ENCODE measurements at places on chromosomes 2 and 18. TPM values are rescaled to one million over a fixed set of nuclear protein-coding genes. Genes with fewer than 3 reads are reported as not detected.

GRCh38 chr2:36582538-36582937 lies 15.4 kb downstream of the FEZ2 start:
- H3K36me3 ChIP-seq: peaks cover 38% of the 10 kb centered on the region
- H3K4me3 ChIP-seq: no peak overlapping the region
- no peak overlapping the region for H3K27ac ChIP-seq
- no peaks in the 10 kb centered on the region for H3K4me1 ChIP-seq
- DNase-seq: no peak
- no peaks in the 10 kb centered on the region for H3K27me3 ChIP-seq

DNA sequence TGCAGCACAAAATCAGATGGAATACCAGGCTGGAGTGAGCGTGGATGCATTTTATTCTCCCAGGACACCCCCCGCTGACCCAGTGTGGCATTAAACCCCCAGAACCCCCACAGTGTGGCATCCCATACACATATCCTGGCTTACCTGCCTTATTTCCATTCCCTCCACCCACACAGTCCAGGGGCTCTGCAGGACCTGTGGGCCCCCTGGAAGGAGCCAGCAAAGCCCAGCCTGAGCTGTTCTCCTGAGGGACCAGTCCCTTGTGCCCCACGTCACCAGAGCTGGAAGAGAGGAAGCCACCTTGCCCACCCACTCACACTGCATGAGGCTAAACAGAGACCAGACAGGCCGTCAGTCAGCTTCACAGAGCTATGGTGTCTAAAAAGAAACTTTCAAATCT lies 20.1 kb downstream of the ST8SIA5 start:
- H3K36me3 ChIP-seq: no peaks in the 10 kb centered on the region
- H3K27ac ChIP-seq: no peak overlapping the region
- H3K4me3 ChIP-seq: no peak overlapping the region
- DNase-seq: no peak

The FAM228B gene
- 15.6 TPM for total RNA-seq

GRCh38 chr2:11746376-11746806 lies at the start of gene LPIN1:
Gene LPIN1, plus strand, starts transcription at chr2:11746632. Its CDS starts 18,910 bp downstream, at chr2:11765542.
- peak; percentile 92 for DNase-seq
- H3K4me1 ChIP-seq: peaks cover 73% of the 10 kb centered on the region
- H3K4me3 ChIP-seq: peak within 1 kb of the TSS; percentile 87
- peak within 1 kb of the TSS; percentile 94 for H3K27ac ChIP-seq

GRCh38 chr2:230694241-230694640 lies 18.4 kb upstream of the CAB39 start:
- peaks cover 10% of the 10 kb centered on the region for H3K4me1 ChIP-seq
- no peak overlapping the region for H3K27ac ChIP-seq
- H3K36me3 ChIP-seq: no peaks in the 10 kb centered on the region
- no peak for DNase-seq

The CSRNP3 gene
- 1.3 TPM for total RNA-seq

GRCh38 chr2:219916726-219917440 lies 289.5 kb downstream of the SLC4A3 start:
- no peak for DNase-seq
- no peaks in the 10 kb centered on the region for H3K36me3 ChIP-seq
- no peak overlapping the region for H3K27ac ChIP-seq
- H3K4me1 ChIP-seq: no peaks in the 10 kb centered on the region
- no peak overlapping the region for H3K4me3 ChIP-seq
- H3K27me3 ChIP-seq: no peaks in the 10 kb centered on the region

The SLC11A1 gene
- total RNA-seq: 22.1 TPM

The C1QL2 gene
- total RNA-seq: not detected

- no peak overlapping the region for H3K27ac ChIP-seq
- H3K4me1 ChIP-seq: no peaks in the 10 kb centered on the region
Observed at GRCh38 chr2:32591669-32592463, 36.0 kb upstream of the TTC27 start.

DNA sequence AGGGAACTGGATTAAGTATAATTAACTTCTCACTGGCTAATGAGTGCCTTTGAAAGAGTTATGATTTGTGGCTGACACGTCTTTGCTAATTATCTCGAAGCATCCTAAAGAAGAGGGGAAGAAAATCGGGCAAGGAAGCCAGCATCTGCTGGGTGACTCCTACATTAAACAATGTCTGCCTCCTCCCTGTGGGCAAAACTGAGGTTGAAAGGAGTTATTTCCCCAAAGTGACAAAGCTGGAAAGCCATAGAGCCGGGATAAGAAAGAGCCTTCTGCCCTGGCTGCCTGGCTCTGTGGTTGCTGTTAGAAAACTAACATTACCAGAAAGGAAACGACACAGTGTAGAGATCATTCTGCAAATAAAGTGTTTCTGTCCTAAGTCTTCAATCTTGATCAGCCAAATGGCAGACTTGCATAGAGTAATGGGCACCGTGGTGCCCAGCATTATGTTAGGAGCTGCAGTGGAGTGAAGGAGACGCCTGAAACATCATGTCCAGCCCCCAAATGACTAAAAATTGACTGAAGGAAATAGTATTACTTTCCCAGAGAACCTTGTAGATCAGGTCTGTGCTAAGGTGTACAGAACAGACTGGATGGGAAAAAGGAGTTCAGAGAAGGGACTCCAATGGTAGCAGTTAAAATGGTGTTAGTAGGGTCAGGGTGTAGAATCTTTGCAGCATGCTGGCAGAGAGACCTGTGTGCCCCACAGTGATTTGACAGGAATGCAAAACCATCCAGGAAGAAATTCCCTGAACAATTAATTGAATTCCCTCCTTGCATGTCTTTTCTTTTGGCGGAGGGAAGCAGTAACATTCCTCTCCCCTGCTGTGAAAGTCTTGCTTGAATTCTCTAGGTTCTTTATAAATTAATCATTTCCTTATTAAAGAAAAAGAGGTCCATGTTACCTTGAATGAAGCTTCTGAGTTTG lies 44.4 kb downstream of the ALPK2 start:
- H3K4me3 ChIP-seq: no peak overlapping the region
- H3K4me1 ChIP-seq: peaks cover 12% of the 10 kb centered on the region
- H3K36me3 ChIP-seq: no peaks in the 10 kb centered on the region
- DNase-seq: no peak

- H3K4me3 ChIP-seq: no peak overlapping the region
- no peaks in the 10 kb centered on the region for H3K36me3 ChIP-seq
- no peaks in the 10 kb centered on the region for H3K27me3 ChIP-seq
Observed at GRCh38 chr2:144835634-144836350, 315.9 kb upstream of the ZEB2 start.

- H3K4me3 ChIP-seq: no peak overlapping the region
- no peaks in the 10 kb centered on the region for H3K36me3 ChIP-seq
- no peaks in the 10 kb centered on the region for H3K4me1 ChIP-seq
Observed at GRCh38 chr2:21740484-21740883, 616.7 kb downstream of the TDRD15 start.

- DNase-seq: peak; percentile 82
- no peaks in the 10 kb centered on the region for H3K27me3 ChIP-seq
- no peak overlapping the region for H3K27ac ChIP-seq
- H3K4me1 ChIP-seq: no peaks in the 10 kb centered on the region
- H3K36me3 ChIP-seq: peaks cover 14% of the 10 kb centered on the region
Observed at GRCh38 chr2:53755121-53755520, 12.5 kb upstream of the CHAC2 start.

DNA sequence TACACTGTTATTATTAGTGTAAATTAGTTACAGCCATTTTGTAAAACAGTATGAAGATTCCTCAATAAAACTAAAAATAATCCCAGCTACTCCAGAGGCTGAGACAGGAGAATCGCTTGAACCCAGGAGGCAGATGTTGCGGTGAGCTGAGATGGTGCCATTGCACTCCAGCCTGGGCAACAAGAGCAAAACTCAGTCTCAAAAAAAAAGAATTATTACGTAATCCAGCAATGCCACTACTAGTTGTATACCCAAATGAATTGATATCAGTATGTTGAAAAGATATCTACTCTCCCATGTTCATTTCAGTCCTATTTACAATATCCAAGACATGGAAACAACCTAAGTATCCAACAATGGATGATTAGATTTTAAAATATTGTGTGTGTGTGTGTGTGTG lies 313.6 kb downstream of the EPHA4 start:
- no peak overlapping the region for H3K4me3 ChIP-seq
- no peaks in the 10 kb centered on the region for H3K27me3 ChIP-seq

GRCh38 chr2:235001237-235002133 lies 49.7 kb downstream of the SH3BP4 start:
- DNase-seq: no peak
- H3K27ac ChIP-seq: peak overlapping the region; percentile 7
- H3K4me1 ChIP-seq: peaks cover 53% of the 10 kb centered on the region
- no peaks in the 10 kb centered on the region for H3K27me3 ChIP-seq

DNA sequence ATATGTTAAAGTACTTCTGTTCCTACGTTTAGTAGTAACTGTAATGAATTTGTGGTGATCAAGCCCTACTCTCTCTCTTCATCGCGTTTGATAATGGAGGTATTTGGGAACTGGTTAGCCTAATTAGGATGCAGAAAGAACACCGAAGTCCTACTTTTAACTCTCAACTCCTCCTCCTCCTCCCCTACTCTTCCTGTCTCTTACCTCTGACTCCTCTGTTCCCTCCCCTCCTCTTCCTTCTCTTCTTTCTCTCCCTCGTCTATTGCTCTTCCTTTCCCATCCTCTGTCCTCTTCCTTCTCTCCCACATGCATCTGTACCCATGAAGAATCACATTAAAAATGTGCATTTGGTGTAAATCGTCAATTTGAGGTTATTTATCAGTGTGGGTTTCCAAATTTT lies 57.8 kb downstream of the RMDN2 start:
- no peaks in the 10 kb centered on the region for H3K36me3 ChIP-seq
- no peaks in the 10 kb centered on the region for H3K4me1 ChIP-seq
- no peak for DNase-seq
- H3K27ac ChIP-seq: no peak overlapping the region
- H3K4me3 ChIP-seq: no peak overlapping the region

DNA sequence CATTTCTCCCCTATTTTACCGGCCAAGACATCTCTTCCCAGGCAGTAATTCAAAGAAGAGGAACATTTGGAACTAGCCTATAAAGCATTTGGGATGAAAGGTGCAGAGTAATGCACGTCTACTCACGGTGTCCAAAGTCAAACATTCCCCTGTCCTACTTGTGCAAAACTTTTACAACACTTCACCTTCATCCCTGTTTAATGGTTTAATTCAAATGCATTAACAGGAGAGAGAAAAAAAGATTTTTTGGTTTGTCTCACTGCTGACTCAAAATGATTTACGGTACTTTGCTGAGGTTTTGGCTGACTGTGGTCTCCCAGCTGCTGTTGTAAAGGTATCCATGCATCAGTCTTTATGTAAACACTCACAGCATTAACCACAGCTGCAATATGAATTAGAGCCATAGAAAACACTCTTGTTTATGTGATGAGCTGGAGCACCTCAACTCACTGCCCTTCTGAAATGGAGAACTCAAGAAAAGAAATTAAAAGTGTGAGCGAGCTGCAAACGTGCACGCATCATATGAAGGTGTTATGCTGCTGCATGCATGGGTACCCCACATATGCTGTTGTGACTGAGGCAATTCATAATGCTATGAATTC lies 220.5 kb downstream of the PIEZO2 start:
- H3K27ac ChIP-seq: no peak overlapping the region
- no peaks in the 10 kb centered on the region for H3K27me3 ChIP-seq
- H3K4me1 ChIP-seq: no peaks in the 10 kb centered on the region

GRCh38 chr2:12419803-12420202 lies 296.9 kb upstream of the TRIB2 start:
- DNase-seq: no peak
- no peaks in the 10 kb centered on the region for H3K27me3 ChIP-seq
- no peak overlapping the region for H3K27ac ChIP-seq
- H3K36me3 ChIP-seq: no peaks in the 10 kb centered on the region
- H3K4me3 ChIP-seq: no peak overlapping the region
- H3K4me1 ChIP-seq: no peaks in the 10 kb centered on the region

DNA sequence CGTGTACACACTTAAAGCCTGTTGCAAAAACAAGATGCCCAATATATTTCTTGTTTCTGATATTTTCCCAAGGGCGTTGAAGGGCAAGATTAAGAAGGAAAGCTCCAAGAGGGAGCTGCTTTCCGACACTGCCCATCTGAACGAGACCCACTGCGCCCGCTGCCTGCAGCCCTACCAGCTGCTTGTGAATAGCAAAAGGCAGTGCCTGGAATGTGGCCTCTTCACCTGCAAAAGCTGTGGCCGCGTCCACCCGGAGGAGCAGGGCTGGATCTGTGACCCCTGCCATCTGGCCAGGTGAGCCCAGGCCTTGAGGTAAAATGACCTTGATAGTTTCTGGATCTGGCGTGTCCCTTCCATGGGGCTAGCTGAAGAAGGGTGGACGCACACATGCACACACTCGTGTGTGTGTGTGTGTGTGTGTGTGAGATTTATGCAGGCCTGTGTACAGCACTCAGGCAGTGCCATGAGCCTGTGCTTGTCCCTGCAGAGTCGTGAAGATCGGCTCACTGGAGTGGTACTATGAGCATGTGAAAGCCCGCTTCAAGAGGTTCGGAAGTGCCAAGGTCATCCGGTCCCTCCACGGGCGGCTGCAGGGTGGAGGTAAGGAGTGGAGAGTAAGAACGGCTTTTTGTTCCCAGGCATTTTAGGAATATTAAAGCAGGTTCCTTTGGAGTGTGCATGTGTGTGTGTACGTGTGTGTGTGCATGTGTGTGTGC lies 23.6 kb downstream of the MLPH start:
- no peaks in the 10 kb centered on the region for H3K4me1 ChIP-seq
- H3K4me3 ChIP-seq: no peak overlapping the region
- H3K36me3 ChIP-seq: no peaks in the 10 kb centered on the region

- no peak overlapping the region for H3K27ac ChIP-seq
- H3K36me3 ChIP-seq: no peaks in the 10 kb centered on the region
- no peak overlapping the region for H3K4me3 ChIP-seq
- no peaks in the 10 kb centered on the region for H3K4me1 ChIP-seq
Observed at GRCh38 chr2:25202275-25202674, 33.9 kb upstream of the POMC start.

DNA sequence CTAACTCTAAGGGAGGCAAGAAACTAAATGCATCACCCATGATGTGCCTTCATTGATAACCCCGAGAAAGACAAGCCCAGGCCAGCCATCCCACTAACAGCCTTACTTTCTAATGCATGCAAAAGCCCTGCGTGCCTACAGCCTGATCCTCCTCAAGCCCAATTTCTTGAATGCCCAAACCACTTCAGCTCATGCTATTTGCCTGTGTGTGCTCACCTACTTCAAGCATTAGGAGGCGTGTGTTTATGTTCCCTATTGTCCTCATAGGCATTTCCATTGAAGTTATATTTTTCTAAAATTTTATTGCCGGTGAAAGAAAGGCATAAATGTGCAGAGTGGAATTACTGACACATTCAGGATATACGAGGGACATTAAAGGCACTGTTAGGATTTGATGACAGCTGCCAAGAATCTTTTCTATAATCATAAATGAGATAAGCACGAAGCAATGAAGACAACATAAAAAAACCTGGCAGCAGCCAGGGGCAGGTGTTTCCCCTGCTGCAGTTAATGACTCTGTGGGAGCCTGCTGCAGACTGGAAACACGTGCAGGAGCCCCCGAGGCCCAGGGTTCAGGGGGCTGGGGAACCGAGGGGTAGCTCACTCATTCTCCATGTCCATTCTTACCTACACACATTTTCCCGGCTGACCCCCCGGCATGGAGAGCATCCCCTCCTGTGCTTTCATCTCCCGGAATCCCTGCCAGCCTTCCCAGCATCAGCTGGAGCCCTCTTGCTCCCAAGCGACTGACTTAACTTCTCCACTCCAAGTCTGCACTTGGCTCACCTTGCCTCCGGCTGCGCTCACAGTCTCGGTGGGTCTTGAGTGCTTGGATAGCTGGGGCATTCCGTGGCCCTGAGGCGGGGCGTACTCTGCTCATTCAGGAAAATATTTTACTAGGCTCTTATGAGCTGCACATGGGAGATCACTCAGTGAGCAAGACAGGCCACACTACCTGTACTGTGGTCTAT lies 292.3 kb upstream of the SIX2 start:
- H3K4me3 ChIP-seq: no peak overlapping the region
- H3K4me1 ChIP-seq: no peaks in the 10 kb centered on the region
- H3K27ac ChIP-seq: no peak overlapping the region
- no peak for DNase-seq

The MSTN gene
- total RNA-seq: 0.19 TPM

The FRZB gene
- total RNA-seq: 2.4 TPM

The COL4A3 gene
- total RNA-seq: 8.0 TPM

Data from right atrium auricular region (tissue), 2 donors.